ENCODE measurements at places on chromosomes 1 and 21. TPM values are rescaled to one million over a fixed set of nuclear protein-coding genes. Genes with fewer than 3 reads are reported as not detected.

Gene COL9A2
- total RNA-seq = 35.7 TPM

Gene SPATA1
- total RNA-seq = 4.8 TPM

Gene PRDX6
- 174 TPM for total RNA-seq

Gene NUDT4B
- total RNA-seq = not detected

Gene CERS2
- 86.9 TPM for total RNA-seq

Gene CCDC27
- total RNA-seq = not detected

Gene NBPF6
- total RNA-seq = not detected

Gene TMEM9
- 69.2 TPM for total RNA-seq

Gene CLDN19
- total RNA-seq = not detected

Gene ATP1A4
- 1.7 TPM for total RNA-seq

Gene CDA
- total RNA-seq = 2.7 TPM

Gene CHRM3
- total RNA-seq = 60.4 TPM

Measured in dorsolateral prefrontal cortex (tissue), 122 donors.